ENCODE measurements at places on chromosomes 1 and 21. TPM values are rescaled to one million over a fixed set of nuclear protein-coding genes. Genes with fewer than 3 reads are reported as not detected.

DNA sequence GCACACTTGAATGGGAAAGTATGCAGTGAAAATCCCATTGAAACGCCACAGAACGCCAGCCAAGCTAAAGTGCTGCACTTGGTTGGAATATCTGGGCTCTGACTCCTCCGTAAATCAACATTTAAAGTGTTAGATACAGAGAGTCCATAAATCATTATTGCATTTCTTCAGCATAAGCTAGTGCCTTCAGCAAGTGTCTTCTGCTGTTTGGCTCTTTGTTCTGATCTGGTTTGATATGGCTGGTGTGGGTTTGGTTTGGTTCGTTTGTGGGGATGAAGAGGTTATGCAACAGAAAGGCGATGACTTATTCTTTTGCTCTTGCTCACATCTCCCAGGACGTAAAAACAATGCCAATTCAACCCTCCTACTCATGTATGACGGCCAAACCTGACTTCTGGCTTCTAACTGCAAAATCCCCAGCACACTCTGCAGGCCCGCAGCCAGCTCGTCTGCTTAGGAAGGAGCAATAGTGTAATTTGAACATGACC lies 121.8 kb upstream of the ERG start:
- DNase-seq = no peak

KRTAP19-1 gene
- total RNA-seq = not detected

PTPN7 gene
- 0.72 TPM for total RNA-seq

- no peak for DNase-seq
Observed at GRCh38 chr1:8665833-8666232, 151.6 kb downstream of the RERE start.

- DNase-seq = peak; percentile 13
Observed at GRCh38 chr1:150233359-150234308, 2.3 kb downstream of the ANP32E start.

FASLG gene
- not detected for total RNA-seq

Data from A673 (cell line).